ENCODE measurements at places on chromosomes 5 and 9.

- peak; percentile 80 for DNase-seq
Observed at GRCh38 chr5:83097689-83098231, 20.4 kb downstream of the XRCC4 start.

DNA sequence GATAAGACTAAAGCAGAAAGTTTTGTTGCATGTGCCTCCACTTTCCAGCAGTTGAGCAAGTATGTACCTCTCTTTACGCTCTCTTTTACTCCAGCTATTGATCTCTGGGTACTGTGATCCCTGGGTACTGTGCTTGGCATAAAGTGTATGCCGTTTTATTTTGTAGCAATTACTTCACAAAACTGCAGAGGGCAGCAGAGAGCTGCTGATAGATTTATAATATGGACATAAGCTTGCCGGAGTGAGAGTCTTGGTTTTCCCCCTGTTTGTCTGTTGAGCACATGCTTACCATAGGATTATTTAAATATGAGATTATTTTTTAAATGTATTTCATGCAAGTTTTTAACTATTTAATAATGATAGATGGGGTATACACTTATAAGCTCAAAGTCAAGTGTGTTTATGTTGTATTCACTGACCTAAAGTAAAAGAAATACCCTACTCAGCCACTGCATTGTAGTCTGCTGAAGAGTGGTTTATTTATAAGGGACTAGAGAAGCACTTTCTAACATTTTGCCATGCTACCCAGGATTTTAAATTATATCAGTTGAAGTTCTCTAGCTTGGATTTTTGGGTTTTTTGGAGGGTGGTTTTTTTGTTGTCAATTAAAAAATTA lies 13.0 kb downstream of the TTC1 start:
- peak; percentile 66 for DNase-seq

DNA sequence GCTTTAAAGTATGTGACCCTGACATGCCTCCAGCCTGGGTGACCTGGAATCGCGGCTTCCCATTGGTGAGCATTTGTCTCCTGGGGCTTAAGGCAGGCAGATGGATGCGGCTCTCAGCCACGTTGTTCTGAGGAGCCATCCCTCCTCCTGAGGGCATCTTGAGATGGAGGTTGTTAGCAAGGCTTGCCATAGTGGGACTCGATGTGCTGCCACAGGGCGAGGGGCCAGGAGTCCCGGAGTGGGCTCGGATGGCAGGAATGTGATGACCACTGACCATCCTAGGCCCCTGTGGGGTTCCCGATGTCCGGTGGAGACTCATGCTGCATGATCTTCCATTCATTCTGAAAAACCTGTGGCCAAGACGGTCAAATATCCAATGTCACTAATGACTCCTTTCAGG lies 13.8 kb downstream of the GLIS3 start:
- no peak for DNase-seq

DNA sequence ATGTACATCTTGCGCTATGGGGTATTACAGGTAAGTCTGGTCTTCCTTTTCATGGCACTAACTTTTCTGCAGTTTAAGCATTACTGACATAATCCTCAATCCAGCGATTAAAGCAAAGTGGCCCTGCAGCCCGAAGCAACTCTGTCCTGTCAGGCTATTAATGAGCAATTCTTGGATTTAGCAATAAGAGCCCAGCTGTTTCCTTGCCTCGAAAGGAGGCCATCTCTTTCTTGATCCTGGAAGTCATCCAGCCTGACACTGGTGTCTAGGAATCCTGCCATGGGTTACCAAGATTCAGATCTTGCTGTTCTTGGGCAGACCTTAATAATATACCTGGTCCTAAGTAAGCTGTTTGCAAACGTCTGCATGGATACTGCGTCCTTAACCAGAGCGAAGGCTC lies 102.0 kb downstream of the RFK start:
- no peak for DNase-seq

DNA sequence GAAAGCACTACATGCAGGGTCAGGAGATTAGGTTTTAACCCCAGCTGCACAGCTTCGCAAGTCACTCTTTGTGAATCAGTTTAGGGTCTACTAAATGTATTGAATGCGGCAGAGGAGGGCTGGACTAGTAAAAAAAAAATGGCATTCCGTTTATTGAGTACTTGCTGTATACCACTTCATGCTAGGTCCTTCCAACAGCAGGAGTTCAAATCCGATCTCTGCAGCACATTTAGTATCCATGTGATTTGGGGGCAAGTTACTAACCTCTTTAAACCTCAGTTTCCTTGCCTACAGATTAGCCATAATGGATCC lies 204.4 kb downstream of the SNCAIP start:
- DNase-seq = no peak

- no peak for DNase-seq
Observed at GRCh38 chr9:114370968-114371320, 16.8 kb downstream of the AKNA start.

GRCh38 chr5:116703328-116703727 lies 128.7 kb upstream of the SEMA6A start:
- DNase-seq = no peak

- no peak for DNase-seq
Observed at GRCh38 chr9:96581786-96582185, 37.9 kb downstream of the CDC14B start.

DNA sequence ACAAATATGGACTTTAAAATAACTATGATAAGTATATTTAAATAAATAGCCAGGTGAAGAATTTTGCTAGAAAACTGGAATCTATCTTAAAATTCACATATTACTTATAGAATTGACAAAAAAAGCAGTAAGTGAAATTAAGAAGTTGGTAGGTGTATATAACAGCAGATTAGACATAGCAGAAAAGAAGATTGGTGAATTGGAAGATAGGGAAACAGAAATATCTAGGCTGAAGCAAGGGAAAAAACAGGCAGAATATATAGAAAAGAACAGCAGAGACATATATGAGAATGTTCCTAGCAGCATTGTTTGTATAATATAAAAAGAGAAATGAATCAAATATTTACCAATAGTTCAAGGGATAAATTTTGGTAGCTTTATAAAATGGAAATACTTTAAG lies 294.9 kb downstream of the TMEM232 start:
- no peak for DNase-seq

DNA sequence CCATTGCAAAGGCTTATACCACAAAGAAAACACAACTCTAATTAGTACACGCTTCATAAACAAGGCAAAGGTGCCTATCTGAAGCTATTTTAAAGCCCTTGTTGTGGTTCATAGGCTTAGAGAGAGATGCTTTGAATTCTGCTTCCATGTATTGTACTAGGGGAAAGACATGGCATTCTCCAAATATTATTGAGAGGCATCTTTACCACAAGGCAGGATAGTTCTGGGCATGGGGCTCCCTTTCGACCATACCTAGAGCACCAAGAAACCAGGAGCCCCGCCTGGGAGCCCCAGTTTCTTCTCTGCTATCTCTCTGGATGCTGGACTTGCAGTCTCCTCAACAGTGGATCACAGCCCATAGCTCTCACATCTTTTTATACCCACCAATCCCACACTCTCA lies 93.7 kb downstream of the NFIB start:
- DNase-seq = no peak

GRCh38 chr5:108654051-108654450 lies 93.6 kb upstream of the FER start:
- no peak for DNase-seq

- no peak for DNase-seq
Observed at GRCh38 chr5:9054821-9055589, 490.9 kb downstream of the SEMA5A start.

GRCh38 chr5:82234885-82235284 lies 43.3 kb downstream of the RPS23 start:
- no peak for DNase-seq

GRCh38 chr5:81003811-81004386 lies 43.7 kb downstream of the RASGRF2 start:
- no peak for DNase-seq

DNA sequence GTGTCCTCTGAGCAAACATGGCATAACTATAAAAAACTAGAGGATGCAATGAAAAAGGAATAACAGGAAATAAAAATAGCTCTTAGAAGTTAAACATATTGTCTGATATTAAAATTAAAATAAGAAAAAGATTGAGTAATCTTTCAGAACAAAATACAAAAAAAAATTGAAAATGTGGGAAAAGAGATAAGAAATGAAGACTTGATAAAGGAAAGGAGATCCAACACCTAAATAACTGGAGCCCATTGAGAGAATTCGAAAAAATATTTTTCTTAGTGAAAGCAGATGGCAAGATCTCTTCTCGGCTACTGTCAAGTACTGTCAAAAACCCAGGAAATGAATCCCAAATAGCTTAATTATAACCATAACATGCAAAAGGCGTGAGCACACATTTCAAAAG lies 24.9 kb downstream of the LIFR start:
- no peak for DNase-seq

DNA sequence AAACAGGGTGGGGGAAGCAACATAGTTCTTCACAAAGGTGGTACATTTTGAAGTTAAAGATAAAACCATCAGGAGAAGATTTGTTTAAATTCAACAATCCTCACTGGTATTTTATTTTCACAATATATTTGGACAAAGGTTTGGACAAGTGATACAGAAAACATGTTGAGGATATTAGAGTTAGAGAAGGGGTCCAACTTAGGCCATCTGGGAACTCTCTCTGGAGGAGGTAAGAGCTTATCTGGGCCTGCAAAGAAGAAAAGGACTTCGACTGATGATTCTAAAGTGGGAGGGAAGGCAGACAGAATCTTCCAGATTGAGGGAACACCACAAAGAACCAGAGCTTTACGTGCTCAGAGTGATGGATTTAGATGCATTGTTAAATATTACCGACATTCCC lies 58.5 kb downstream of the SGCD start:
- no peak for DNase-seq

- no peak for DNase-seq
Observed at GRCh38 chr9:5800969-5801738, 31.8 kb downstream of the ERMP1 start.

DNA sequence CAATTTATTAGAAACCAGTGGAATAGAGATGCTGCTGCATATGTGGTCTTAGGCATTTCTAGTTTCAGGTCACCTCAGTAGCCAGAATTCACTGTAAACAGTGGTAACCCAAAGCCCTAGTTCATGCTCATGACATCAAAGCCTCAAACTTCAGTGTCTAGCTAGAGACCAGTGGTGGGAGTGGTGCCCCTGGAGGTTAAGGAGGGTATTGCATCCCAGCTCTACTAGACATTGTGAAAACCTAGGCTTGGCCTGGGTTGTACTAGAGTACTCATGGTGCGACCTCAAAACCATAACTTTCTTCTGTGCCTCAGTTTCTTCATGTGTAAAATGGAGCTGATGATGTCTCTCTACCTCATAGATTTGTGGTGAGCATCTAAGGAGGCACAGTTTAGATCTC lies 18.8 kb downstream of the COL5A1 start:
- no peak for DNase-seq

DNA sequence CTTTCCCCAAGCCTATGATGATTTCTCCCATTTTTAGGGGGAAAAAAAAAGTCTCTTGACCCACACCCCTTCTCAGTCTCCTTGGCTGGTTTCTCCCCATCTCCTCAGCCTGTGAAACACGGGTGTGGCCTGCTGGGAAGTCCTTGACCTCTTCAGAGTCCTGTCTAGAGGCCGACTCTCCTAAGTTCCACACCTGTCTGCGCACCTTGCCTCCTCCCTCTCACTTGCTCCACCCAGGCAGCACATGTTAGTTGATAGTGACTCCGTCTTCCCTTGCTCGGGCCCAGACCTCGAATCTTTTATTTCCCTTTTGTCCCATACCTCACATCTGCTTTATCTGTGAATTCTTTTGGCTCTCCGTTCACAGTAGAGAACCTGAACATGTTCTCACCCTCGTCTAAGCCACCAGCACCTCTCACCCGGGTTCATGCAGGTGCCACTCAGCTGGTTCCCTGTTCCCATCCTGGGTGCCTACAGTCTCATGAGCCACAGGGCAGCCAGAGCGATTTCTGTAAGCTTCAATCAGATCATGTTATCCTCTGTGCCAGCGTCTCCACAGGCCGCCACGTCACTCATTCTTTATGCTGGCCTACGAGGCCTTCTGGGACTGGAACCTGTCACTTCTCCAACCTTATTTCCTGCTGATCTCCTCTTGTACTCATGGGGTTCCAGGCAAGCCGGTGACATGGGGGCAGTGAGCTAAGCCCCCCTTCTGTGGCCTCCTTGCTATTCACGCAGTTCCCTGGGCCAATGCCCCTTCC lies 51.7 kb upstream of the LRRTM2 start:
- DNase-seq = no peak

- DNase-seq = peak; percentile 93
Observed at GRCh38 chr5:124746916-124747790, 714 bp upstream of the ZNF608 start.

GRCh38 chr5:107640568-107640967 lies 30.2 kb downstream of the EFNA5 start:
- no peak for DNase-seq

- peak; percentile 31 for DNase-seq
Observed at GRCh38 chr5:43627028-43627427, 24.0 kb downstream of the NNT start.

- DNase-seq = no peak
Observed at GRCh38 chr5:142475102-142475513, 150.3 kb upstream of the SPRY4 start.

DNA sequence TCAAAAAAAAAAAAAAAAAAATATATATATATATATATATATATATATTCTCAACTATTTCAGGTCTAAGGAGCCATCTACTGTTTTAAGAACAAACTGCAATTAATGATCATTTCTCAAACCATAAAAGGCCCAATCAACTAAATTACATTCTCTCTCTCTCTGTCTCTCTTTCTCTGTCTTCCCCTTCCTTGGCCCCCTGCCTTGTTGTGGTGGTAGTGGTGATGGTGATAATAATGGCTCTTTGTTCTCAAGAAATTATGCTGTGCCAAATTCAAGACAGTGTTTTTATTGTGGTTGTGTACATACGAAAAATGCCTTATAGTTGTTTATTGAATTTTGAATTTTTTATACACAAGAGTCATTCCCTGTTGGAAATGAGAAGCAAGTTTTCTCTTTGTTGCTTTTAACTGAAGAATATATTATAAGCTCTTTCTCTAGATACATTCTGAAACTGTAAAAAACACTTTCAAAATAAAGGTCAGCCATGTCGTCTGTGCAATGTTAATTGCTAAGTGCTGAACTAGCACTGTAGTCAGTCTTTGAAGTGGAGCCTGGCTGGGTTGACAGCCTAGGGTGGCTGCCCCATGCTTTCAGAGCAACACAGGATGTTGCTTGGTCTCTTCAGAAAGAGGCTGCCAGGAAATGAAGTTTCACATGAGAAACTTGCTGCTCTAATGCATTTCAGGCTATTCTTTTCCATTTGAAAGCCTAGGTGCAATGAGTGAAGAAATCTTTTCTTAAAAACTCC lies 96.0 kb downstream of the HINT1 start:
- peak; percentile 4 for DNase-seq

DNA sequence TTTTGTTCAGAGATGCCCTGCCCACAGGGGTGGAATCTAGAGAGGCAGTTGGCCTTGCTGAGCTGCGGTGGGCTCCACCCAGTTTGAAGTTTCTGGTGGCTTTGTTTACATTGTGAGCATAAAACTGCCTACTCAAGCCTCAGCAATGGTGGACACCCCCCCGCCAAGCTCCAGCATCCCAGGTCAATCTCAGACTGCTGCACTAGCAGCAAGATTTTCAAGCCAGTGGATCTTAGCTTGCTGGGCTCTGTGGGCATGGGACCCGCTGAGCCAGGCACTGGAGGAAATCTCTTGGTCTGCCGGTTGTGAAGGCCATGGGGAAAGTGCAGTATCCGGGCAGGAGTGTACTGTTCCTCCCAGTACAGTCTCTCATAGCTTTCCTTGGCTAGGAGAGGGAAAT lies 55.5 kb downstream of the MINAR2 start:
- DNase-seq = no peak

Data from large intestine (tissue), 12 donors.